ENCODE measurements at places on chromosomes 12 and 14.

- DNase-seq, result peak; percentile 15
Observed at GRCh38 chr14:34536951-34537676, 2.4 kb downstream of the EAPP start.

DNA sequence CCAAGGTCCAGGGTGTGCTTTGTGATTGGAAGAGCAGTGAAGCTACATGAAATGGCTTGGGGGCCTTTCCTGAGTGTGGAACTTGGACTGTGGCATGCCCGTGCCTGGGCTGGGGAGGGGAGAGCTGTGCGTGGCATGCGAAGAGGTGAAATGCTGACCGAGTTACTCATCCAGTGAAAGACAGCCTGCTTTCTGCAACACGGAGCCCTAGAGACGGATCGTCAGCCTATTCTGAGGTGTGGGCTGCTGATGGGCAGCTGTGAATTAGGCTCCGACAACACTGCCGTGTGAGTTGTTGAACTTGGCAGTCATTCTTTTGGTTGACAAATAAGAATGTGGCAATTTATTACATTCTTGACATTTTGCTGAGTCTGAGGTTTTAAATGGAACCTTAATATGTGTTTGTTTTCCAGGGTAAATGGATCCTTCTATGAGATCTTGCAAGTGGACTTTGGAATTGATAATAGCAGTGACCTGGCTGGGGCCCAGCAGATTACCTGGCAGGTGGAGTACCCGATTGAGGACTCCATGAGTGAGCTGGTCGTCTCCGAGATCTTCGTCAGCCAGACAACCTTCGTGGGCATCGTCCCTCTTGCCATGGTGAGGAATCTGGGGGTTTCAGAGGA lies 453.9 kb downstream of the AACS start:
- no peak for DNase-seq

DNA sequence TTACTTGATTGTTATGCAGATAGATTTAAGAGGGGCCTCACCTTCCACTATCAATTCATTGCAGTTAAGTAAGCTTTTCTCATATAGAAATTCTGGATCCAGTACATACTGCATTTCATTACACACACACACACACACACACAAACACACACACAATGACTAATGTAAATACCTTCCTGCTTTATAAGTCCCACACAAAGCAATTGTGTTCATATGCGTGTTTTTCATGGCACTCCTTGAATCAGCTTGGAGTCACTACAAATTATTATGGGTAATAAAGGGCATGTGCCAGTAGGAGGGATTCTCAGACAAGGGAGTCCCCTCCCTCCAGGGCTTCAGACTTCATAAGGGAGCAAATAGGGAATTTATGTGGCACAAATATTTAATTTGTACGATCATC lies 4.5 kb downstream of the MIPOL1 start:
- no peak for DNase-seq

- DNase-seq, result no peak
Observed at GRCh38 chr14:55126932-55127459, 2.1 kb upstream of the LGALS3 start.

- peak; percentile 70 for DNase-seq
Observed at GRCh38 chr14:73754911-73755360, 40.8 kb upstream of the PNMA1 start.

DNA sequence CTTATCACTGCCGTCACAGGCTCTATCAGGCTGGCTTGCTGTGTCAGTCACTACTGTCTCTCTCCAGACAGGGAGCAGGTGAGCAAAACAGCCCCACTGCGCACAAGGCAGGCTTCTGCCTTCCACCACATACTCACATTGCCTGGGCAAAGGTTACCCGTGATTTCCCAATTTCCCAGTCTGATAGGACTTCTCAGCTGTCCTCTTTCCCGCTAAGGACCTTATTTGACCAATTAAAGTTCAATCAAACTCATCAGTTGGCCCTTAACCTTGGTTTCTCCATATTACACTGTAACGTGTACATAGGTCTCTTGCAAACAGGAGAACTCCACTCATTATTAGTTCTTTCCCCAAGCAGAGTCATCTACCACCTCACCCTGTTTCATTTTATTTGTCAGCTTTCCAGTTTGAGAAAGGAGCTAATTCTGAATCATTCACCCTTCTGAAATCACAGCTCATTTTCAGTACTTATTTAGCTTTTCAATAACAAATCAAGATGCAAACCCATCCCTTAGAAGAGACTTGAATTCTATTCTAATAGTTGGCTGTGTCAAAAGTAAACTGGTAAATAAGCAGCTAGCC lies 170.8 kb downstream of the ESR2 start:
- DNase-seq, result no peak

DNA sequence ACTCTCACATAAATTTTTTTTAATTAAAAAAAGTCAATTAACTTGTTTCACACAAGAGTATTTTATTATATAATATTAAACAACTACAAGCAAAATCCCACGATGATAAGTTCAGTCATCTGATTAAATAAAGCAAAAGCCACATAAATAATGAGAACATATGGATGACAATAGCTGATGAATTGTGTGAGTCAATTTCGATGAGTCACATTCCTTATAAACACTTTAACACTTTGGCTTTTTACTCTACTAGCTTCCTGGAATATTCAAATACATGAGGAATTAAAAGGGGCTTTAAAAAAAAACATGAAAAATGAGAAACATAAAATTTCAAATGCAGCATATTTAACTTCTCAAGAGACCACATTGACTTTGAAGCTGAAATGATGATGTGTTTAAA lies 95.3 kb downstream of the BCAT1 start:
- DNase-seq, result peak; percentile 66

DNA sequence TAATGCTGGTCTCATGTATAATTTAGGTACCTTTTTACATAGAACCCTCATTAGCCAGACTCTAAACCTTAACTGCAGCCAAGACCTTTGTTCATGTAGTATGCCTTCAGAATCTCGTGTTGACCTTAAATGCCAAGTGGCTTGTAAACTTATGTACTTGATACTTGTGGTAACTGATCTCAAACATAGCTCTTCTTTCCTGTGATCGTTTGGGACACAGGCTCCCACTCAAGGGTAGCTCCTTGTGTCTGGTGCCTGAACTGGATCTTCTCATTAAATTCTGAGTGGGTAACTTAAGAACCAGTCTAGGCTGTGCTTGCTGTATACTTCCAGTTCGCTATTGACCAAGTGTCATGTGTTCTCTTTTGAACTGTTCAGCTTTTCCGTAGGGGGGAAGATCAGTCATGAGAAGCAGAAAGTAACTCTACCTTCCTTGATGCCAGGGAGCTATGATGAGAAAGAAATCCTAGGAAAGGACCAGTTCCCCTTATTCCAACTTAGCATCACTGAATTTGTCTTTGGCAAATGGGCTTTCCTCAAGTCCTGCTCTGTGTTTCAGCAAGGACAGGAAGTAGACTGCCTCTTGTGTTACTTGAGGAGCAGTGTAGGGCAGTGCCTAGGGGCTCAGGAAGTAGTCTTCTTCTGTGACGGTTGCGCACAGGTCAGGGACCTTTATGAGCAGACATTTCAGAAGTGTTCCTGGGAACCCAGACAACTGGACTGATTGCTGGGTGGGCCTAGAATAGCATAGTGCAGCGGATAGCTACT lies 2.5 kb downstream of the LGALS3 start:
- peak; percentile 44 for DNase-seq

- no peak for DNase-seq
Observed at GRCh38 chr14:80754696-80755095, 186.8 kb downstream of the CEP128 start.

DNA sequence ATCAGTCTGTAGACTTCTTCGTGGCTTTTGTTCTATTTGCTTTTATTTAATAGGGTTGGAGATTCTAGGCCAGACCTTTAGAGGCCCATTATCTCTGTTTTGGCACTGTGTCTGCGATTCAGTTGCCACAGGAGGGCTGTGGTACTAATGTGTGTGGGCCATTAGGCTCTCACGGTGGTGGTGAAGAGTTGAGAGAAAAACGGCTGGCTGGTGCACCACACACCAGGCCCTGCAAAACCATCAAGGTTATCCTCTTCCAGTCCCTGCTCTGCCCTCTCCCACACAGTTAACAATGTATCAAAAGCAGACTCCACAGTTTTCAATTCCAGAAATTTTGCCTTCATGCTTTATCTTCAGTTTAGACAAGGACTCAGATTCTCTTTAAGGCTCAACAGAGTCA lies 97.7 kb downstream of the MYF5 start:
- DNase-seq, result no peak

GRCh38 chr14:44149597-44149996 lies 357.5 kb downstream of the FSCB start:
- no peak for DNase-seq

DNA sequence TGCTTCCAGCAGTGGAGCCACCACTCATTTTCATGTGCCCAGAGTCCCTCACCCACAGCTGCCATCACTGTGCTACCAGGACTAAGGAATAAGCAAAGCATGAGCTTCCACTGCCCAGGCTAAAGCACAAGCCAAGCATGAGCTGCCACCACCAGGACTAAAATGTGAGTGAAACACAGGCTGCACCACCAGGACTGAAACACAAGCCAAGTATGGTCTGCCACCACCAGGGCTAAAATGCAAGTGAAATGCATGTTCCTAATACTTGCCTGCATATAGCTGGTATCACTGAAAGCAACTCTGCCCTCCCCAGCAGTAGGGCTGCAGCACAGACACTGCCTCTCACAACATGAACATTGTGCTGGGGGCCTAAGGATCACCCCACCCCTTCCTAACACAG lies 30.0 kb downstream of the CEP83 start:
- DNase-seq, result no peak
